Non-pigmented ciliary epithelial cell (primary cell): ENCODE measurements at places on chromosomes 16 and 17.

- DNase-seq: no peak
Measured at GRCh38 chr17:2253768-2254406, 49.7 kb downstream of the SMG6 start.

DNA sequence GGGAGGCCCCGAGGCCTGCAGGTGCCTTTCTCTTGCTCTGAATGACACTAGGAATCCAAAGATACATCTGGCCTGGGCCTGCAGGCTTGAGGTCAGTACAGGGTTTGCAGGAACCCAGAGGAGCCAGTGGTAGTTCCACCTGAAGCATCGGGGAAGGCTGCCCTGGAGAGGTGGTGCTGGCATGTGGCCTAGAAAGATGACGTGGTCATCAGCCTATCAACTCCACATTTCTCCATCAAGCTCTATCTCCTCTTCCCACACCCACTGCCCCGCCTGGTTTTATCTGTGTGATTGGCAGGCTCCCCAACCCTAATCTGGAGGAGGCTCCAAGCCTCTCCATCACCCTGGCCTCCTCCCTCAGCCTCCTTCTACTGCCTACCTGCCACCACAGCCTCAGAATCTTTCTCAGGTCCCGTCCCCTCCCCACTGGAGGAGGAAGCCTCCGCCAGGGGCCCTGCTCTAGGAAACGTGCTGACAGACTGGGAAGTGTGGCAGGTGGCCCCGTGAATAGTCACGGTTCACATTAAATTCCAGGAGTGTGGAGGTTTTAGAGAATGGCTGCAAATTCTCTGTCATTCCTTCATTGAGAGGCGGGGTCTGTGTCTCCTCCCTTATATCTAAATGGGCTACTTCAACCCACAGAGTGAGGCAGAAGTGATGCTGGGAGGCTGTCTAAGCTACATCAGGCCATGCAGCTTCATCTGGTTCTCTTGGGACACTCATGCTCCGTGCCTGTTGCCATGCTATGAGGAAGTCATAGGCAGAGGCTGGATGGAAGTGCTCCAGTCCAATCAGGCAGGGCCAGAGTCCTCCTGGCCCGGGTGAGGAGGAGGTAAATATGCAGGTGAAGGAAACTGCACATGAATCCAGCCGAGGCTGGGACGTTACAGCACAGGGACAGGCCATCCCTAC, 11.4 kb upstream of the MAP2K3 start:
- DNase-seq: no peak

DNA sequence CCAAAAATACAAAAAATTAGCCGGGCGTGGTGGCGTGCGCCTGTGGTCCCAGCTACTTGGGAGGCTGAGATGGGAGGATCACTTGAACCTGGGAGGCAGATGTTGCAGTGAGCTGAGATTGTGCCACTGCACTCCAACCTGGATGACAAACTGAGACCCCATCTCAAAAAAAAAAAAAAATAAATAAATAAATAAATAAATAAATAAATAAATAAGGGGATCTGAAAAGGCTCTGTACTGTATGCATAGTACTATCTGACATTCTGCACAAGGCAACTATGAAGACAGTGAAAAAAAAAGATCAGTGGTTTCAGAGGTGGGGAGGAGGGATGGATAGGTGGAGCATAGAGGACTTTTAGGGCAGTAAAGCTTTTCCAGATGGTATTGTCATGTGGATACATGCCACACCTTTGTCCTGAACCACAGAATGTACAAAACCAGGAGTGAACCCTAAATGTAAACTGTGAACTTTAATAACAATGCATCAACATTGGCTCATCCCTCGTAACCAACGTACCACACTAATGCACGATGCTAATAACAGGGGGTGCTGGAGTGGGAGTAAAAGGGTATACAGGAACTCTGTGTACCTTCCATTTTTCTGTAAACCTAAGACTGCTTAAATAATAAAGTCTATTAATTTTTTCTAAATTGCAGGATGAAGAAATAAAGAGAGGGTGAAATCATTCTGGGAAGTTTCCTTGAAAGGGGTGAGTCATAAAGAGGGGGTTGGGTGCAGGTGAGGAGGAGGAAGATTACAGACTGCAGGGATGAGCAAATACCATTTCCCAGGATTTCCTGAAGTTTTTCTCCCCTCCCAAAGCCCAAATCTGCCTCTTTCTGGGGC, 155.8 kb upstream of the SDK2 start:
- no peak for DNase-seq

GRCh38 chr16:62954144-62955032, 918.1 kb upstream of the CDH8 start:
- DNase-seq: no peak

GRCh38 chr16:8863594-8864424, 5.0 kb downstream of the CARHSP1 start:
- DNase-seq: no peak

DNA sequence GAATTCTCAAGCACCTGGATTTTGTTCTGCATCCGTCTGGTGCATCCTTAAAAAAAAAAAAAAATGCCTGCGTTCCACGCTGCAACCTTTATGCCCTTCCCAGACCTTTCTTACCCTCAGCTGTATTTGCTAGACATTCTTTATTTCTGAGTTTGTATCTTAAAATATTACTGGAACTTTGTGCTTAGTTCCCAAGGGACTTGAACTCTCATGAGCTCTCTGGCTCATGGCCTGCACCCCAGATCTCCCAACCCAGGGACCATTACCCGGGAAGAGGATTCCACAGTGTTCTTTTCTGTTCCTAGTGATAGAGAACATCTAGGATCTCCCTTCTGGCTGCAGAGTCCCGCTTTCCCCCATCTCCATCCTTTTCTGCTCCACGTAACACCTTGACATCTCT, 28.9 kb upstream of the CLEC18A start:
- no peak for DNase-seq

DNA sequence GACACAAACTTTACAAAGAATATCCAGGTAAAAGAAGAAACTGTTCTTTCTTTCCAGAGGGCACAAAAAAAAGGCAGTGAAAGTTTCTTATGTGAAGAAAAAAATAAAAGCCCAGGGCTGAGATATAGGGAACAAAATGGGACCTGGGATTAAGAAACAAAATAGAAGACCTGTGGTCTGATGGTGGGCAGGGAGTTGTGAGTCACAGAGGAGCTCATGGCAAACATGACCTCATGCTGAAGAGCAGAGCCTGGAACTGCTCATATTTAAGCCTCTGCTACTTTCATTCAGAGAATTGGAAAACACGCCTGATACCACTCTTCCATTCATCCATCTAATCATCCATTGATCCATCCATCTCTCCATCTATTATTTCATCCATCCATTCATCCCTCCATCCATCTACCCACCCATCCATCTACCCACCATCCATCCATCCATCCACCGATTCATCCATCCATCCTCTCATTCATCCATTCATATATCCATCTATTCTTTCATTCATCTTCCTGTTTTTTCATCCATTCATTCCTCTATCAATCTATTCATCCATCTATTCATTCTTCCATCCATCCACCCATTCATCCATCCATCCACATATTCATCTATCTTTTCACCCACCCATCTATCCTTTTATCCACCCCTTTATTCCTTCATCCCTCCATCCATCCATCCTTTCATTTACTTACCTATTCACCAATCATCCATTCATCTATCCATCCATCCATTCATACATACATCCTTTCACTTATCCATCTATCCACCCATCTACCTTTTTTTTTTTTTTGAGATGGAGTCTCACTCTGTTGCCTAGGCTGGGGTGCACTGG, 30.0 kb downstream of the WFDC1 start:
- DNase-seq: no peak

GRCh38 chr16:86630471-86630870, 52.1 kb downstream of the FOXL1 start:
- DNase-seq: no peak

DNA sequence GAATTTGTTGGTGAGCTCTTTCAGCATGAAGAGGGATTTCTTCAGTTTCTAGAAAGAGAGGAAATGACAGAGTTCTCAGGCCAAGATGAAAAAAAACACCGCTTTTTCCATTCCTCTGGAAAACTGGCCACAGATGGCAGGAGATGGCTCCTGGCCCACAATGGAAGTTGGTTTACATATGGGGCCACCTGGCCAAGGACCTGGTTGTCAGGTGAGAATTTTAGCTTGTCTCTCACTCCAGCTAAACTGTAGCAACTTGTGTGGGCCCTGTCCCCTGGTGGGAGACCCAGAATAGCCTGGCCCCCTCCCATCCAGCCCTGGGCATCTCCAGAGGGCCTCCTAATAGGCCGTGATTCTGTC, 33.6 kb downstream of the LGALS9 start:
- DNase-seq: no peak

- no peak for DNase-seq
Measured at GRCh38 chr16:76059186-76059585, 218.0 kb upstream of the CNTNAP4 start.

DNA sequence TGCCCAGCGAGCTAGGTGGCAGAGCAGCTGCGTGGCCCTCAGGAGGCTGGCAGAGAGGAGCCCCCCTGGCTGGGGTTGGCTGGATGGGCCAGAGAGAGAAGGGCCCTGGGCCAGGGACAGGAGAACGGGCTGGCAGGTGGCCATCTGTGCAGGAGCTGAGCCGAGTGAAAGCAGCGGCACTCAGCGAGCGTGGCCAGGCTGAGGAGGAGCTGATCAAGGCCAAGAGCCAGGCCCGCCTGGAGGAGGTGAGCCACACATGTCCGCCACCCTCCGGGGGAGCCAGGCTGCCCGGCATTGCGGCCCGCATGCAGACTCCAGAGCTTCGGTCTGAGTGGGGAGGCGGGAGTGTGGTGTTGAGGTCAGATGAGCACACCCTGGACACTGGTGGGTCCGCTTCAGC, 2.1 kb upstream of the RAC3 start:
- DNase-seq: no peak

GRCh38 chr17:46895171-46895570, 27.8 kb upstream of the GOSR2 start:
- no peak for DNase-seq

DNA sequence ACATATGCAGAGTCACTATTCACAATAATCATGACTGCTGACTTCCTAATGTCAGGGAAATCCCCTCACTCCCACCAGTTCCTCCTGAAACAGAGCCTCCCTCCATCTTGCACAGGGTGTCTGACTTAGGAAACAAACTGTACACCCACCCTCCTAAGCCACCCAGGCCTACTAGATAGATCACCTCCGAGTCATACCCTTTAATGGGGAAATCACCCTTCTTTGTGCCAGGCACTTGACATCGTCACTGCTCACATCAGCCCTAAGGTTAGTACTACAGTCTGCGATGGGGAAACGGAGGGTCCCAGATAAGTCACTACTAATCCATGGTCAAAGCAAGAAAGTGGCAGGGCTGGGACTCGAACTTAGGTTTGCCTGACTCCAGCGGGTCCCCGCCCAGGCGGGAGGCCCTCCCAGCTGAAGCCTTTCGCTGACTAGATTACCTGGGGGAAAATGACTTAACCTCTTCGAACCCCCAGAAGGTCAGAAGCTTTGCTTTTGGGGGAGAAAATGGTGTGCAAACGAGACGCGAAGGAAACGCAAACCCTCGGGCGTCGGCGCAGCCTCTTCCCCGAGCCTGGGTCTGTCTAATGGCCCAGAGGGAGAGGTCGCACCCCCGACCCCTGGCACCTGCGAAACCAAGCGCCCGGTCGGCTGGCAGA, 3.4 kb upstream of the MLLT6 start:
- peak; percentile 10 for DNase-seq

DNA sequence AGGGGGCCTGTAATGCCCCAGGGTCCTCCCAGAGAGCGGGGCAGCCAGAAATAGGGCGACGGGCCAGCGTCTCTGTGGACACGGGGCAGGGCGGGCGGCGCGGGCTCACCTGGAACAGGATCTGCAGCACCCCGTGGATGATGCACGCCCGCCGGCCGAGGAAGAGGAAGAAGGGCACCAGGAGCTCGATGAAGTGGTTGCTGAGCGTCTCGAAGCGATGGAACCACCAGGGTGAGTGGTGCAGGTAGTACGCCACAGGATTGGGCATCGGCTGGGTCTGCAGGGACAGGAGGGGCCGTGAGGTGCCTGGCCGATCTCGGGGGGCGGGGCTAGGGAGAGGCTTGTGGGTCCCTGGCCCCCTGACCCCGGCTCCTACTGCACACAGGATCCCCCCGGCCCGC, 78.9 kb upstream of the GNG13 start:
- no peak for DNase-seq

DNA sequence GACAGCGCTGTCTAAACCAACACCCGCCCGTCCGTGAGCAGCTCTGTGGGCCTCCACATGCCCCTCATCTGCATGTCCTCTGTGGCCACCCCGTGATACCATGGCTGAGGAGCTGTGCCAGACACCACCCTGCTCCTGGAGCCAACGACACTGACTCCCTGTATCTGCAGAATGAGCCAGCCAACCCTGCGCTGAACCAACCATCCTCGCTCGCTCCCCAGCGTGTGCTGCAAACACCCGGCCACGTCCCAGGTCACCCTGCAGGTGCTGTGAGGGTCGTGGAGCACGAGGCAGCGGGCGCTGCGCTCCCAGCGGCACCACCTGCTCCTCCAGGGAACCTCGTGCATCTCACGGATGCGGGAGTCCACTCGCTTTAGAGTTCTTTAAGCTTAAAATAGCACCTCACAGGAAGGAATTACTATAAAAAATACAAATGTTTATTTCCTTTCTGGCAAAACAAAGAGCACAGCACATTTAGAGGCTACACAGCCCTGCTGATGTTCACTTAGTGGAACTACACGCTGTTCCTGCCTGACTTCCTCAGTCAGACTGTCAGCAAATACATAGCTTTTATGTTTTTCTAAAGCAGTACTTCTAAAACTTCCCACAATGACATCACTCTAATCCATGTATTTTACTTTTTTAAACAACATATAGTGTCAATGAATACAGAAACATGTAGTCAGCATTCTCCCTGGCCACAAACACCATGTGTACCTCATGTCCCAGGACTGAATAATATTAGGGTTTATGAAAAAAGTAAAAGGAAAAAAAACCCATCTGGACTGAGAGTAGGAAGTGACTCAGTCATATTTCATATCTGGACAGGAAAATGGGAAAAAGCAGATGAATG, 43.5 kb downstream of the MAP1LC3B start:
- DNase-seq: peak; percentile 67

DNA sequence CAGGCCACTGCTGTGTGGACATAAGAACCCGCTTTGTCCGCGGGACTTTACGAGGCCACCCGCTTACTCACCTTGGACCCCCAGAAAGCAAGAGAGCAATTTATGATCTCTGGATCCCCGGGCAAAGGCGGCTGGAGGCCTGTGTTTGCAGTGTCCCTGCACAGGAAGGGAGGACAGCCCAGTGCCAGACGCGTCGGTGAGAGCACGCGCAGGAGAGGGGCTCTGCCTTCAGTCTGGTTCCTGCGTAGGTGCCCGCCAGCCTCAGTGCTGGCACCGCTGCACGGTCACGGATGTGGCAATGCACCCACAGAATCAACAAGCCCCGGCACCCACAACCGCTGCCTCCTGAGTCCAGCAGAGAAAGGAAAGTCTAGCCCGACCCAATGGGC, 248.4 kb downstream of the C16orf95 start:
- no peak for DNase-seq

- DNase-seq: no peak
Measured at GRCh38 chr16:57540387-57540786, 2.1 kb upstream of the ADGRG5 start.
